ENCODE measurements at places on chromosomes 5 and 9.

- DNase-seq, result no peak
These were observed 69.1 kb upstream of the PUM3 start for GRCh38 chr9:2913026-2913425.

- DNase-seq, result no peak
These were observed 40.9 kb downstream of the PSIP1 start for GRCh38 chr9:15469862-15470261.

- no peak for DNase-seq
These were observed 4.1 kb downstream of the NFIL3 start for GRCh38 chr9:91419222-91420191.

GRCh38 chr5:165014439-165014838 lies 1509.0 kb downstream of the MAT2B start:
- DNase-seq, result no peak

DNA sequence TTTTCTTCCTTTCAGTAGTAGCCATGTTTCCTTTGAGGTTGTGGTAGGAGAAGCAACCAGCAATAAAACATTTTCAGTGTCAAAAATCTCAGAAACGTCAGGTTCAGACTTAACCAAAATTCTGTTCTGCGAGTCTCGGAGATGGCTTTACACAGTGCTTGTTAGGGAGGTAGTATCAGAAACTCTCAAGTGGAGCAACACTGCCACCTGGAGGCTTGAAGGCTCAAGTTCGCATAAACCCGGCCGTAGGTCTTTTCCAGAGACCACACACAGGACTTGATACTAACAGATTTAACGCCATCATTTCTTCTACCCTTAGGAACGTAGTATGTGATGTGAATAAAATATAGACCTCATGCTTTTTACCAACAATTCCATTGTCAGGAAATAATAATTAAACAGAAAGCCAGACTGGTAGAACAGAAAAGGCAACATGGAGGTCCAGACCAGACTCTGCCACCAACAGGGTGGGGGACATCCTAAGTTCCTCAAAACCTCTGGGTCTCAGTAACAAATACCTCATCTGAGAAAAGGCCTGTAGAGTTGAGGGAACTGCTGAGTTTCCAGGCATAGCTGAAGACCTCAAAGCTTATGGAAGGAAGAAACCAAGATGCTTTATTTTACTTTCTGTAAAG lies 8.5 kb downstream of the PTGER4 start:
- DNase-seq, result peak; percentile 60

- no peak for DNase-seq
These were observed 49.0 kb downstream of the PTTG1 start for GRCh38 chr5:160470437-160471361.

Measured in stimulated activated CD4-positive, alpha-beta T cell treated with anti-CD3 and anti-CD28 coated beads, Interleukin-1b, Interleukin-23, amount 100 ng/mL, for 1 hour (primary cell).